ENCODE measurements at places on chromosomes 11 and 22. TPM values are rescaled to one million over a fixed set of nuclear protein-coding genes. Genes with fewer than 3 reads are reported as not detected.

The PTGDR2 gene
- total RNA-seq = 3.7 TPM

DNA sequence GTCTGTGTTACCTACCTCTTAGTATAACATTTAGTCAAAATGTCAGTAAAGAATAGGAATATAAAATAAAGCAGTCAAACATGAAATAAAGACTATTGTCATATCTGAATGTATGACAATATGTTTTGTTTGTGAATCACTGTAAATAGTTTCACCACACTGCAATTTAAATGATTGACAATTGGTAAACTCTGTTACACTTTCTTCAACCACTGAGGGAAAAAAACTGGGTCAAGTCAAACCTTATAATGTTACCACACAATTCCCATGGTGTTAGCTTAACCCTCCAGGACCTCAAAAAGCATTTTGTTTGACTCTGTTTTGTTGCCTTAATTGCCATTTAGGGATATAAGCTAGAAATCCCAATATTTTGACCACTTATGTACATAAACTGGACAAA lies 10.5 kb upstream of the MMP13 start:
- no peak overlapping the region for H3K27ac ChIP-seq
- no peak overlapping the region for H3K4me3 ChIP-seq
- no peak for DNase-seq
- H3K27me3 ChIP-seq = no peaks in the 10 kb centered on the region
- no peaks in the 10 kb centered on the region for H3K4me1 ChIP-seq

The GRIA4 gene
- total RNA-seq = 0.67 TPM

DNA sequence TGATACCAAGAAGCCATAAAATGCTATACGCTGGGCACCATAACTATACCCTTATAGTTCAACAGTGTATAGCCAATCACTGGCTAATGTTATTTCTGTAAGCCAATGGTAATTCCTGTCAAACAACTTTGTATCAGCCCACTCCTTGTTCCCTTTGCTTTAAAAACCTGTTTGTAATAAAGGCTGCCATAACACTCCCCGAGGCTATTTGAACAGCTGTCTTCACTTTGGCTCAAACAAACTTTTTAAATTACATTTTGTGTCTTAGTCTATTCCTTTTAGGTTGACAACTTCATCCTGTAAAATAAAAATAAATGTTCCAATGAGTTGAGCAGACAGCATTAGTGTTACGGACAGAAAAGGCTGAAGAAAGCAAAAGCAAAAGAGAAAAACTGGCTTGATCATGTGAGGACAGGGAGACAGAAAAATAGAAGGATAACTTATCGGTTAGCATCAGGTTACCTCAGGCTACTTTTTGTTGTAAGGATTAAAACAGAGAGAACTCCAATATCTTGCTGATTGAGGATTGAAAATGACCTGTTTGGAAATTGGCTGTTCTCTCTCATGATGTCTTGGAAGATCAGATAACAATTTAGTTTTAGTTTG lies 95.0 kb downstream of the AASDHPPT start:
- no peak overlapping the region for H3K27ac ChIP-seq
- no peaks in the 10 kb centered on the region for H3K4me1 ChIP-seq
- H3K4me3 ChIP-seq = no peak overlapping the region
- DNase-seq = no peak
- H3K27me3 ChIP-seq = no peaks in the 10 kb centered on the region

DNA sequence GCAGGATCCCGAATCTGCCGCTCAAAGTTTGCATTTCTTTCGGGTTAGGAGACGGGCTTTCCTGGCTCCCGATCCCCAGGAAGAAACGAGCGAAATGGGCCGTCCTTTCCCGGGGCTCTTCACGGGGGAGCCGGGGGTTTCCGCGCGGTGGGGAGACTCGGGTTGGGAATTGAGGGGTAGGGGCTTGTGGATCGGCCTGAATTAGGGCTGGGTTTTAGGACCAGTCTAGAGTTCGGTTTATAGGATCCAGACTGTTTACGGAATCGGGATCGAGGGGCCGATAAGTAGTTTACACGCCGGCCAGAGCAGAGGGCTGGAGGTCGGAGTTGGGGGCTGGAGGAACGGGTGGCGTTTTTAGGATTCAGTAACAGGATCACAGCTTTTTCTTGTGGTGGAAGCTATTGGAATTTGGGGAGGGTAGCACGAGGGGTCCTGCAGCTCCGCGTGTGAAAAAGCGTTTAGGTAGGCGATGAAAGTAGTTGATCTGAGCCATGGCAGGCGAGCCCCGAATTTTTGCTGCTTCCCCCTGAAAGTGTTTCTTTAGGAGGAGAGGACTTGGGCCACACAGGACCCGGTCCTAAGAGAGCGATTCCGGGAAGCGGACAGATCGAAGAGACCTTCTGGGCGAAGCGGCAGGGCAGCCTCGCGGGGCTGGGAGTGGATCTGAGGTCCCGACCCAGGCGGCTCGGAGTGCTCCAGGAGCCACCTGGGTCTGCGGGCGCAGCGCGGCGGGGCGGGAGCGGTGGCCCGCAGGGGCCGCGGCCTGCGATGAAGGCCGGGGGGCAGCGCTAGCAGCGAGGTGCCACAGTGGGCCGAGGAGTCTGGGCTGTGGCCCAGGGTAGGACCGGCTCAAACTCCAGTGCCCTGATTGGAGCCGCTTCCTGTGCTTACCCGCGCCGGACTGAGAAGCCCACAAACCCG lies 1.6 kb downstream of the PKNOX2 start:
- H3K4me1 ChIP-seq = no peaks in the 10 kb centered on the region
- DNase-seq = no peak
- H3K27ac ChIP-seq = peak overlapping the region; percentile 44
- H3K27me3 ChIP-seq = peaks cover 33% of the 10 kb centered on the region
- H3K36me3 ChIP-seq = no peaks in the 10 kb centered on the region
- H3K4me3 ChIP-seq = peak overlapping the region; percentile 49

DNA sequence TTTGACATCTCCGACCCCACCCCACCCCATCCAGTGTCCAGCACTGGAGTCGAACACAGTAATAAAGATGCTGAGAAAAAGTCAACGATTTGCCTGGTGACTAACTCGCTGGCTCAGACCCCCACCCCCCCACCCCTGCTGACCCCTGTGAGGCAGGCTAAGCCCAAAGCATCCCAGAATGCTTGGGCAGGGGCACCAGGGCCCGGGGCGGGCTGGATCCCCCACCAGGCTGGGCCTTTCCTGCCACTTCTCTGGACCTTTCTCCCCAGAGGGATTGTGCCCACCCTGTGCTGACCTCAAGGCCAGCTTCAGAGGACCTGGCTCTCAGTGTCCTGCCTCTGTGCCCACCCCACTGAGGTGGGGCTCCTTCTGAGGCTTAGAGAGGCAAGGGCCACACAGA lies 1.8 kb downstream of the C11orf86 start:
- no peaks in the 10 kb centered on the region for H3K36me3 ChIP-seq
- no peak for DNase-seq
- no peak overlapping the region for H3K27ac ChIP-seq

DNA sequence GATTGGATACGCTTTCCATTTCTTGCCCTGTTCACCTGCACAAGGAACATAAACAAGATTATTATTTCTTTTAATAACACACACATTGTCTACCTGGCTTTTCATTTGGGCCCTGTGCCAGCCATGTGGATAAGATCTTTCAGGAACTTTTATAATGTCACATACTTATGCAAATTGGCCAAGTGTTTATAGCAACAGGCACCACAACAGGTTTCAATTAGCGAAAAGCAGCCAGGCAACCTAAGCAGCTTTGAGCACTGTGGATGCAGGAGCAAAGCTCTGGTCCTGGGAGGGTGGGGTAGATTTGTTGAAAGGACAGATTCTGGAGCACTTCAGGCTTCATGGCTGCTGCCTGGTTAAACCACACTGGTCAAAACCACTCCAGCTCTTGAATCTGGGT lies 217.4 kb downstream of the BARX2 start:
- no peak overlapping the region for H3K4me3 ChIP-seq
- H3K27me3 ChIP-seq = no peaks in the 10 kb centered on the region
- no peak for DNase-seq
- H3K27ac ChIP-seq = no peak overlapping the region

DNA sequence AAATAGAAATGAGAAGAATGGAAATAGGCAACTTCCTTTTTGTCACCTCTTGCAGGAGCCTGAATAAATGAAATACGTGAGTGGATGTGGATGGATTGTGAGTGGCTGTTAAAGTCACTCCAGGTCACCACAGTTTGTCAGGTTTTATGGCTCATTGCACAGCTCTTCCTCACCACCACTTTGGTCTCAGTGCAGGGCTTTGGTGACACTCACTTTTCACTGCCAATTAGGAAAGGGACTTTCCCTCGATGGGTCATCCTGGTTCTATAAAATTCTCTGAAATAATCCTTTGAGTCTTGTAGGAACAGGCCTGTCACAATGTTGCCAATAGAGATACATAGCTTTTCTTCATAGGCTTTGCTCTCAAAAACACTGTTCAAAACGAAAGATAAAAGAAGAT lies 172.4 kb upstream of the C11orf87 start:
- H3K4me3 ChIP-seq = no peak overlapping the region
- H3K36me3 ChIP-seq = no peaks in the 10 kb centered on the region
- no peak overlapping the region for H3K27ac ChIP-seq
- DNase-seq = no peak
- no peaks in the 10 kb centered on the region for H3K4me1 ChIP-seq

- DNase-seq = no peak
- no peaks in the 10 kb centered on the region for H3K27me3 ChIP-seq
- H3K36me3 ChIP-seq = no peaks in the 10 kb centered on the region
Measured at GRCh38 chr11:85758480-85759039, 52.4 kb downstream of the SYTL2 start.
